ENCODE measurements at places on chromosomes 12 and 14. TPM values are rescaled to one million over a fixed set of nuclear protein-coding genes. Genes with fewer than 3 reads are reported as not detected.

GRCh38 chr12:13242936-13243335 lies 46.4 kb downstream of the EMP1 start:
- no peaks in the 10 kb centered on the region for H3K27me3 ChIP-seq
- H3K4me3 ChIP-seq, result no peak overlapping the region
- H3K27ac ChIP-seq, result no peak overlapping the region
- DNase-seq, result no peak

Gene SOAT2
- total RNA-seq, result not detected

- no peak for DNase-seq
- H3K27ac ChIP-seq, result no peak overlapping the region
- peaks cover 39% of the 10 kb centered on the region for H3K36me3 ChIP-seq
These were observed 28.0 kb downstream of the RCOR1 start for GRCh38 chr14:102620413-102620812.

DNA sequence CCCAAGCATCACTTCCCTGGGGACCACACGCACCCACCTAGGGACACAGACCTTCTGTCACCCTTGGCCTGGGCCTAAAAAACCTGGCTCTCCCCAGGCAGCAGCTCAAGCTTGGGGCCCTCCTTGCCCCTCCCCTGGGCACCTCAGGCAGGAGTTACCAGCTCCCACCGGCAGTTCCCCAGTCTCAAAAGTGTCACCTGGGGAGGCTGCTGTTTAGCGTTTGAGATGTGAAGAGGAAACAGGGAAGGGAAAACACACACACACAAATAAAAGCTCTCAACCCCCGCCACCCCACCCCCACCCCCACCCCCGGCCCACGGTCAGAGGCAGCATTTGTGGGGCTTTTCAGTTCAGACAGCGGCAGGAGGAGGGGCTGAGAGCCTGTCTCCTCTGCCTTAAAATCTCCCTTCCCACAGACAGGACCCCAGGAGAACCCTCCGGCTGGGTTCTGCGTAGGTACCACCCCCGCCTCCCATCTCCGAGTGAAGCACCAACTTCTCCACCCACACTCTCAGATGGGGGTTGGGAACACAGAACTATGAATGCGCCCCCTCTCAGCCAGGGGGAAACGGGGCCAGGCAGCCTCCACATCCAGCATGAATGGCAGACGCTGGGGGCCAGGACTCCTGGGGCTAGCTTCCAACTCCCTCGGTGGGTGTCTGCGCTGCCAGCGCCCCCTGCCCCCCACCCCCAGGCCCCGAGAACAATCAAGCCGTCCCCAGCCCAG lies 3.0 kb downstream of the NCOR2 start:
- DNase-seq, result no peak
- peaks cover 13% of the 10 kb centered on the region for H3K4me1 ChIP-seq
- no peak overlapping the region for H3K4me3 ChIP-seq
- peaks cover 10% of the 10 kb centered on the region for H3K36me3 ChIP-seq

GRCh38 chr12:2845280-2845679 lies 10.4 kb upstream of the NRIP2 start:
- H3K36me3 ChIP-seq, result no peaks in the 10 kb centered on the region
- H3K4me3 ChIP-seq, result no peak overlapping the region
- no peaks in the 10 kb centered on the region for H3K27me3 ChIP-seq
- peaks cover 8% of the 10 kb centered on the region for H3K4me1 ChIP-seq
- no peak for DNase-seq

Gene DBX2
- total RNA-seq, result not detected

GRCh38 chr14:29668201-29668600 lies 259.4 kb downstream of the PRKD1 start:
- no peak overlapping the region for H3K4me3 ChIP-seq
- peaks cover 2% of the 10 kb centered on the region for H3K4me1 ChIP-seq
- no peaks in the 10 kb centered on the region for H3K36me3 ChIP-seq
- H3K27me3 ChIP-seq, result no peaks in the 10 kb centered on the region
- H3K27ac ChIP-seq, result no peak overlapping the region
- no peak for DNase-seq

Data from K562 (cell line).